Type B pancreatic cell (in vitro differentiated cells): ENCODE measurements at places on chromosomes 6 and 20.

GRCh38 chr6:39295611-39296011 lies 18.6 kb downstream of the KCNK17 start:
- peaks cover 19% of the 10 kb centered on the region for H3K27me3 ChIP-seq
- H3K36me3 ChIP-seq: no peaks in the 10 kb centered on the region
- no peak for DNase-seq
- no peak overlapping the region for H3K4me3 ChIP-seq
- no peak overlapping the region for H3K27ac ChIP-seq
- H3K4me1 ChIP-seq: peaks cover 14% of the 10 kb centered on the region

- no peak for DNase-seq
- H3K4me3 ChIP-seq: no peak overlapping the region
- H3K27me3 ChIP-seq: no peaks in the 10 kb centered on the region
- no peaks in the 10 kb centered on the region for H3K36me3 ChIP-seq
Observed at GRCh38 chr6:11500008-11500407, 37.5 kb upstream of the TMEM170B start.

- no peak for DNase-seq
- no peak overlapping the region for H3K4me3 ChIP-seq
- peaks cover 13% of the 10 kb centered on the region for H3K4me1 ChIP-seq
Observed at GRCh38 chr6:57305107-57305506, 12.3 kb upstream of the PRIM2 start.

DNA sequence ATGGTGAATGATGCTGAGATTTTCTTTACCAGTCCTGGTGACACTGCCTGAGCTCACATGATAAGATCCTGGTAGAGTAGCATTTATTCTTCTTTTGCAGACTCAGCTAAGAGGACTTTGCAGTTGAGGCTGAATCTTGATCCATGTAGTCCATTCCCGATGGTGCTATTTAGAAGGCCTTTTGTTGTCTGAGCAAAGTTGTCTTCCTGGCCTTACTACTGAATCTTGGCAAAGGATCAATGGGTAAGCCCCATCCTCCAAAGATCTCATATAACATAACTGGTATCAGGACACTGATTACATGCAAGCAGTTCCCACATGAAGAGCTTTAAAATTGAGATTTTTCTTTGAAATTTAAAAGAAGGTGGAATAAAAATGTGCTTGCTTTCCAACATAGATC lies 291.6 kb downstream of the SOX4 start:
- peaks cover 10% of the 10 kb centered on the region for H3K4me1 ChIP-seq
- no peak for DNase-seq
- peaks cover 18% of the 10 kb centered on the region for H3K36me3 ChIP-seq
- no peak overlapping the region for H3K27ac ChIP-seq
- H3K4me3 ChIP-seq: no peak overlapping the region
- H3K27me3 ChIP-seq: no peaks in the 10 kb centered on the region

DNA sequence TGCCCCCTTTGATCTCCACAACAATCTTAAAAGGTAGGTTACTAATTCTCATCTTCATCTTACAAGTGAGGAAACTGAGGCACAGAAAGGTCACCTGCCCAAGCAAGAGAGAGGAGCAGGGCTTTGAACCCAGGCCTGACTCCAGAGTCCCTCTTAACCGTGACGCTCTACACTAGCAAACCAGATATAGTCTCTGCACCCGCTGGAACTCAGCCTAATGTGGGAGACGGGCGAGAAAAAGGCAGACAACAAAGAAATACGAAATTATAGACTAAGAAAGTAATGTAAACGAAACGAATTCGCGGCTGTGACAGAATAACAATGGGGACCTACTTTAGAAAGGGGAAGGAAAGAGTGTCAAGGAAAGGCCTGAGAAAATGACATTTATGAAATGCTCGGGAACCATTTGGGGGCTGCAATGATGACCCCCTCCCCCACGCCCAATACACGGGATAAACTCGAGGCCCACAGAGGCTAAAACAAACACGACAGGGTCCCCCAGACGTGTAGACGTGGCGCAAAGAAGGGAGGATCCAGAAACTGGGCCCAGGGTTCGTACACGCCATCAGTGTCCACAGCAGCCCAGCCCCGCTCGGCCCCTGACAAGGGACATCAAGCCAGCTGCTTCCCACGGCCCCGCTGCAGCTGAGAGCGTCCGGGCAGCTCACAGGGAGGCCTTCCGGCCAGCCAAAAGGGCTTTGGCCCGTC lies 637 bp downstream of the TRPC4AP start:
- peak; percentile 60 for DNase-seq
- H3K36me3 ChIP-seq: peaks cover 16% of the 10 kb centered on the region
- peaks cover 34% of the 10 kb centered on the region for H3K4me1 ChIP-seq

GRCh38 chr6:118905851-118906250 lies 11.9 kb downstream of the ASF1A start:
- H3K4me3 ChIP-seq: no peak overlapping the region
- no peaks in the 10 kb centered on the region for H3K27me3 ChIP-seq
- DNase-seq: no peak
- peaks cover 47% of the 10 kb centered on the region for H3K36me3 ChIP-seq
- H3K27ac ChIP-seq: no peak overlapping the region

GRCh38 chr20:25323496-25324246 lies 67.0 kb downstream of the ABHD12 start:
- H3K4me3 ChIP-seq: no peak overlapping the region
- H3K4me1 ChIP-seq: peaks cover 11% of the 10 kb centered on the region
- H3K27me3 ChIP-seq: no peaks in the 10 kb centered on the region
- H3K36me3 ChIP-seq: peaks cover 12% of the 10 kb centered on the region
- no peak for DNase-seq

- H3K4me1 ChIP-seq: no peaks in the 10 kb centered on the region
- H3K36me3 ChIP-seq: no peaks in the 10 kb centered on the region
- DNase-seq: no peak
- no peak overlapping the region for H3K4me3 ChIP-seq
Observed at GRCh38 chr20:31991339-31991705, 18.9 kb upstream of the CCM2L start.

- no peak overlapping the region for H3K4me3 ChIP-seq
- no peaks in the 10 kb centered on the region for H3K27me3 ChIP-seq
- peaks cover 8% of the 10 kb centered on the region for H3K36me3 ChIP-seq
- H3K4me1 ChIP-seq: peaks cover 21% of the 10 kb centered on the region
- no peak for DNase-seq
Observed at GRCh38 chr6:111533087-111533784, 50.2 kb upstream of the REV3L start.
